ENCODE measurements at places on chromosomes 6 and 20. TPM values are rescaled to one million over a fixed set of nuclear protein-coding genes. Genes with fewer than 3 reads are reported as not detected.

GRCh38 chr6:146938266-146938665 lies 266.0 kb upstream of the STXBP5 start:
- no peak for DNase-seq

DNA sequence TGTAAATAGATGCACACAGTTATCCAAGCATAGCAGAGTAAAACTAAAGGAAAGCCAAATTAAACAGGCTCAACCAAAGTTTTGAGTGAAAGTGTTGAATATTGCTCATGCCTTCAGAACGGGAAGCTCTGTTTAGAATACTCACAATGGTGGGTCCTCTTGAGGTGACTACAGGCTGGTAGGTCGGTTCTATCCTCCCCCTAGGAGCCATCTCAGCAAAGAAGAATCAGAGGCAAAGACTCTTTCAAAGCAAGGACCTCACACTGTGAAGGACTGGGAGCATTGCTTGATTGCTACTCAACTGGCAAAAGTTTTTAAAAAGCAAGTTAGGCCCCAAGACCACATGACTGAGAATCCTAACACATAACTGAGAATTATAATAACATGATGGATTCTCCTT lies 88.4 kb upstream of the JAG1 start:
- no peak for DNase-seq

GRCh38 chr20:61464307-61465303 lies 212.5 kb downstream of the CDH4 start:
- no peak for DNase-seq

- DNase-seq, result no peak
These were observed 50.3 kb upstream of the BLCAP start for GRCh38 chr20:37577981-37578380.

DNA sequence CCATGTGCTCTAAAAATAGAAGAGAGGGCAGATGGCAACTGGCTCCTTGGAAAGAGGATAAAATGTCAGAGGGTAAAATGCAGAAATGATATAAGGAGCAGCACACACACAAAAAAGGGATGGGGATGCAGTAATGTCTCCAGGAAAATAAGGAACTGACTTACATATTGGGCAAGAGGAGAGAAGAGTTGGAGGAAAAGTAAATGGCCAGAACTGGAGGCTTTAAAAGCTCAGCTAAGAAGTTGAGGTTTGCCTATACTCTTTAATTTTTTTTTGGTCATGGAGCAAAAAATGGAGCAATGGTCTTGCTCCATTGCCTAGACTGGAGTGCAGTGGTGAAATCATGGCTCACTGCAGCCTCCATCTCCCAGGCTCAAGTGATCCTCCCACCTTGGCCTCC lies 93.7 kb downstream of the SULF2 start:
- DNase-seq, result no peak

- no peak for DNase-seq
These were observed 125.0 kb upstream of the TSHZ2 start for GRCh38 chr20:52847029-52847660.

The CDSN gene
- total RNA-seq, result 0.35 TPM

The CST7 gene
- total RNA-seq, result not detected

All from Calu3 (cell line).